Stimulated activated CD8-positive, alpha-beta memory T cell treated with anti-CD3 and anti-CD28 coated beads, Interleukin-12 subunit alpha, Interleukin-12 subunit beta, amount 100 ng/mL, for 4 hours (primary cell): ENCODE measurements at places on chromosomes 11 and 22.

- DNase-seq = no peak
These were observed 31.9 kb downstream of the RTN4R start for GRCh38 chr22:20236052-20236717.

DNA sequence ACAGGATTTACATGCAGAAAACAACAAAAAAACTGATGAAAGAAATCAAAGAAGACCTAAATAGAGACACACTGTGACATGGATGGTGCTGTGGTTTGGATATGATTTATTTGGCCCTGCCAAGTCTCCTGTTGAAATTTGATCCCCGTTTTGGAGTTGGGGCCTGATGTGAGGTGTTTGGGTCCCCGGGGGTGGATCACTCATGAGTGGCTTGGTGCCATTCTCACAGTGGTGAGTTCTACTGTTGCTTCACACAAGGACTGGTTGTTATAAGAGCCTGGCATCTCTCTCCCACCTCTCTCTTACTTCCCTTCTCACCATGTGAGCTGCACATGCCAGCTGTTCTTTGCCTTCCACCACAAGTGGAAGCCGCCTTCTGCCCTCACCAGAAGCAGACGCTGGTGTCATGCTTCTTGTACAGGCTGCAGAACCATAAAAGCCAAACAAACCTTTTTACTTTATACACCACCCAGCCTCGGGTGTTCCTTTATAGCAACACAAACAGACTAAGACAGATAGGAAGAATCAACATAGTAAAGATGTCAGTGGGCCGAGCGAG lies 7.8 kb upstream of the RTL6 start:
- no peak for DNase-seq

GRCh38 chr11:5288108-5288905 lies 13.4 kb downstream of the OR51B4 start:
- DNase-seq = no peak

DNA sequence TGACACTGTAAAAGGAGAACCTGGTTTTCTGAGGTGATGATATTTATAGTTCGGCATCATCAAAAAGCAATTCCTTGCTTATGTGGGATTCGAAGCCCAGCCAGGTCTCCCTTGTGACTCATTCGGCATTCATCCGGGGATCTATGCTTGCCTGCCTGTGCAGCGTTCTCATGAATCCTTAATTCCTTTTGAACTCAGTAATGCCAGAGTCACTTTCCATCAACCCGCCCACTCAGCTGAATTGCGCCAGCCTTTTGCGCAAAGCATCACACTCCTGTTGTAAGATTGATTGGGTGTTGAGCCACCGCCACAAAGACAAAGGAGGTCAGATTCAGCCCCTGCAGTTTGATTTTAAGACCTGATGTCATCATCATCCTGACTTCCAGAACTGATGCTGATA lies 128.6 kb downstream of the SLC17A6 start:
- DNase-seq = no peak

DNA sequence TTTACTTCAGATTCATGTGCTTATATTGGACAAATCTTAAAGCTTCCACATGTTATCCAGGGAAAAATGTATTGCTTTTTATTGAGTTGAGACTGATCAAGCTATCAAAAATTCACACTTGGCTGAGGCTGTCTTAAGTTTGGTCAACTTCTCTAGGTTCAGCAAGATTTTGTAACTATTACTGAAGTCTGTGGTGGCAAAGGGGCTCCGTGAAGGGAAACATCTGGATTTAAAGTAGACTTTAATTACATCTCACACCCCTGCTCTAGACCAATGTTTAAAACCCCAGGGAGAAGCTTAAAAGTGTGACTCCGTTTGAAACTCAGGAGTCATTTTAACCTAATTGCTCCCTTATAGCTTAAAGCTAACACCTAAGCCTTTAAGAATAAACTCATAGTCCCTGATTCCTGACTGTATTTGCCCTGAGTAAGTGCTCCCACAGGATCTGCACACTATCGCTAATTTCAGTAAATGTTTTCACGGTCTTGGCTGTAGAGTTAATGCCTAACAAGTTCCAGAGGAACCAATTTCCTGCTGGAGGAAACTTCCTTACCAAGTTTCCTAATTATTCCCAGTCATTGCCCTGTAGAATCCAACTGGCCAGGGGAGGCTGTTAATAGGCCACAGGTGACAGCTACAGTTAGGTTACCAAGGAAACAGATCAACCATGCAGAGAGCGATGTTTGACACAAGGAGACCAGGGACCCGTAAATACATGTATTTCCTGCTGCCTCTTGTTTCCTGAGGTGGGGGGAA lies 40.5 kb downstream of the OR10A6 start:
- DNase-seq = no peak

GRCh38 chr11:31818874-31819331 lies 7.8 kb upstream of the PAX6 start:
- DNase-seq = no peak

- no peak for DNase-seq
These were observed 195.2 kb downstream of the TRIM29 start for GRCh38 chr11:119942583-119943297.

DNA sequence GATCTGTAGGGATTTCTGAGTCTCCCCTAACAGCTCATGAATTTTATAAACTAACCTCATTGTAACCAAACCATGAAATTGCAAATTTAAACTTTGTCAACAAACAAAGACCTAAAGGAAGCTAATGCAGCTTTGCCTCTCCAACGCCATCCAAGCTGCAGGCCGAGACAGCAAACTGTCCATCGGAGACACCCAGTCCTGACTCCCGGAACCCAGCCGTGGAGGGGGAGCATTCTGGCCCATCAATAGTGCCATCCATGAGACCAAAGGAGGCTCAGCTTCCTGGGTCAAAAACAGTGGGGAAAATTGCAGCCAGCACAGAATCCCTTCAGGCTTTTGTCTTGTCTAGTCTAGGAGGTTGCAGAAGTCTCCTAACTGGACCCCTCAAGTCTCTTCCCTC lies 147.6 kb upstream of the OPCML start:
- DNase-seq = no peak

GRCh38 chr11:82701847-82702520 lies 31.7 kb downstream of the FAM181B start:
- DNase-seq = no peak

DNA sequence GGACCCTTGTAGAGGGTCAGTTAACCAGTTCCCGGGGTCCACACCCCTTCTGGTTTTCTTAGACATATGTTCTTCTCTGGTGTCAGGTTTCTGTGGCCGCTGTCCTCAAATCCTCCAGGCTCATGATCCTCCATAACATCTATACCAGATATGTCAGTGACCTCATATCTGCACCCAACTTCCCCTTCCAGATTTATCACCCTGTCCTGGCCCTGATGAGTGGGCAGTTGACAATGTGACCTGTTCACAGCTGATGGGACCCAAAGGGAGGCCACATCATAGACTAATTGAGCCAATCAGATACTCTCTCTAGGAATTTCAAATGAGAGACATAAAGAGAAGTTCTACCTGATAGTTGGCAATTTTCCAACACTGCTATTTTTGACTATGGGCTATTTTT lies 5.1 kb downstream of the DKK3 start:
- no peak for DNase-seq

DNA sequence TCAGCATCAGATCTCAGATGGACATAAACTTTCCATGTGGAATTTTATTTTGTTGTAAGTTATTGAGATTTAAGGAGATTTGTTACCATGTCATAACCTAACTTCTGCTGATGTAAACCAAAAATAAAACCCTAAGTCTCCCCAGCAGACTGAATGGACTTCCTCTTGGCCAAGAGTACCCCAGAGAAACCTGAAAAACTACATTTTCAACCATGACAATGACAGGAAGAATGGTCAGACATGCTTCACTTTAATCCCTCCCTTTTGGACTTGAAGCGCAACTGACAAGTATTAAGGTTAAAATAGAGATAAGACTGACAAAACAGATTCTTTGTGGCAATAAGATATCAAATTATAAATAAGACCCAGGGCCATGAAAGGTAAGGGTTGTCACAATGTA lies 579.7 kb upstream of the RAG2 start:
- DNase-seq = no peak
